ENCODE measurements at places on chromosomes 6 and 20.

DNA sequence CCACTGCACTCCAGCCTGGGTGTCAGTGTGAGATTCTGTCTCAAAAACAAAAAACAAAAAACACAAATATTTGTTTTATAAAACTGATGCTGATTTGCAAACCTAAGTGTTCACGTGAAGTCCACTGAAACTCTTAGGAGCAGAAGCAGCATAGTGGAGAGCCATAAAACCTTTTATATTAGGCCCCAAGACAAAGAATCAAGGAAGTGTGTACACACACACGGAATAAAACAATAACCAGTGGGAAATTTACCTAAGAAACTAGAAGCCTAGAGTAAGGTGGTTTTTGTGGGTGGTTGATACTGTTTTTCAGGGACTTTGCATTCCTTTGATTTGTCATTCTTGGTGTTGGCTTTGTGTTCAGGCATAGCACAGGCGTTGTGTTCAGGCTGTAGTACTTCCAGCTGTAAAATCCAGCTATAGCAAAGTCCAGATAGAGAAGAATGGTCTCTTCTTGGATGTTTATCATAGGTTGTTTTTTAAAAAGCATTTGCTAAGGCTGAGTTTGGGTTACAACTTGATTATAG is 61.3 kb downstream of the ATRN start:
- ATAC-seq: no peak

DNA sequence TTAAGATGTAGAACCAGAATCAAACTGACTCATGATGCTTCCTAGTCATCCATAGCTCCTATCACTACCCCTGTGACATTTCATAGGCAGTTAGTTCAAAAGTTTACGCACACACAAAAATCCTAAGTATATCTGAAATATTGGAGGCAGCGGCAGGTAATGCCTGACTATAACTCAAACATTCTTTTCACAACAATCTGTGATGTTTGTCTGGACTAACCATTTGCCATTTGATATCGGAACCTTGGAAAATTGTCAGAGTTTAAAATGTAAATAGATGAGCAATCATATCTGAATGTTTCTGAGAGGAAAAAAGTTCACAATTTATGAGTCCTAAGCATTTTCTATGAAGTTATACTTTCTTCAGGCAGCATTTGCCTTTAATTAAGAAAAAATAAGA is 1078.2 kb downstream of the EPHA7 start:
- no peak for ATAC-seq

DNA sequence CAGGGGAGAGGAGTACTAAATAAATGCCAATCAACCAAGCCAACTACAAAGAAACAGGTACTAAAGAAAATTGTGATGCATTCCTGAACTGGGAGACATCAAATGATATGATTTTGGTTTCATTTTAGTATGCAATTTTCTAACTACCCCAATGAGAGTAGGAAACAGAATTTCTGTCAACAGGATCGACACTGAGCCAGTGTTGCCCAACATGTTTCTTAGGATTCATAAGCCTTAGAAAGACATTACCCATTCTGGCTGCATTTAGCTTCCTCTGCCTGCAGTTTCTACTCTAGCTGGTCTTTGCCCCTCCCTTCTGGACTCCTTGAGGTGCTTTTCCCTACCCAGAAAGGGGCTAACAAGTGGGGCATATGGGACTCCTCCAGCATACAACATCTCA is 49.8 kb downstream of the KCTD20 start:
- ATAC-seq: peak; percentile 50

- no peak for ATAC-seq
Observed at GRCh38 chr6:166664135-166664534, 37.1 kb upstream of the RPS6KA2 start.

DNA sequence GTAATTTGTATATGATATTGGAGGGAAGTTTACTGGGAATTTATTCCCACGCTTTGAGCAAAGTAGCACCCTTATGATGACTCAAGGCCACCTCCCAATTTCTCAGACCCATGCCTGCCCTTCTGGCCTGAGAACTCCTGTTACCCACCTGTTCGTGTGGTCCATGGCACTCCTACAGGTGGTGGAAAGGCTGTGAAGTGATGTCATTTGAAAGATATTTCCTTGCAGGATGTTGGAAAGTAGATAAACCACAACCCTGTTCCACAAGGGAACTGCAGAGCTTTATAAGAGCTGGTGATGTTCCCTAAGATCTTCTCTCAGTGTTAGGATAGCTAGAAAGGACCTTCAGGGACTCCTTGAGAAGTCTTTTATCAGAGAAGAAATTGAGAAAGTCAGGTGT is 70.5 kb downstream of the ADGRG6 start:
- ATAC-seq: no peak

DNA sequence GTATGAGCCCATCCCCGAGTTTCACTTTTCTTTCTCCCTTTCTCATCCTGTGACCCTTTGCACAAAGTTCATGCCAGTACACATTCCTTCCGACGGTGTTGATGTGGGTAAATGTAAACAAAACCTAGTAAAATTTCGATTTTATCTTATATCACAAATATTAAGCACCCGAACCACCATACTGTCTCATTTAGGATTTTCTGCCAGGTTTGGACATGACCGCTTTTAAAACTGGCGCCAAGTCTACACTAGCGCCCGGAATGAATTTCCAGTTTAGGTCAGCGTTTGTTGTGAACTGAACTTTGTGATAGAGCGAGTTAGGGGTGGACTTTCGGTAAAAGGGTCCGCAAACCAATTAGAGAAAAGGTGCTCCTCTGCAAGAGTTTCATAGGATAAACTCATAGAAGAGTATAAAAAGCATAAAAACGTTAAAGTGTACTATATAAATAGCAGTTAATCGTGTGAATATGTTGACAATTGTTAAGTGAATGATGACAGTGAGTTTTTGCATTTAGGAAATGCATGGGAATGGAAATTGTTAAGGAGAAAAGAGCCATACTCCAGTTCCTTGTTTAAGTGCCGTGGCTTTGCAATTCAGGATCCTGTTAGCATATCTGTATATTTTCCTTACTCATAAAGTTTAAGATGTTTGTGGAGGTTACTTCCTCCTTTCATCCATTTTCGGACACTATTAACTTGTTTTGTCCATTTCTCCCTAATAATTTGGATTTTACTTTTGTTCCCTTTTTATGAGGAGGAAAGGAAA is 937 bp downstream of the AKAP7 start:
- peak; percentile 8 for ATAC-seq

- ATAC-seq: no peak
Observed at GRCh38 chr6:22582417-22583205, 13.2 kb downstream of the HDGFL1 start.

DNA sequence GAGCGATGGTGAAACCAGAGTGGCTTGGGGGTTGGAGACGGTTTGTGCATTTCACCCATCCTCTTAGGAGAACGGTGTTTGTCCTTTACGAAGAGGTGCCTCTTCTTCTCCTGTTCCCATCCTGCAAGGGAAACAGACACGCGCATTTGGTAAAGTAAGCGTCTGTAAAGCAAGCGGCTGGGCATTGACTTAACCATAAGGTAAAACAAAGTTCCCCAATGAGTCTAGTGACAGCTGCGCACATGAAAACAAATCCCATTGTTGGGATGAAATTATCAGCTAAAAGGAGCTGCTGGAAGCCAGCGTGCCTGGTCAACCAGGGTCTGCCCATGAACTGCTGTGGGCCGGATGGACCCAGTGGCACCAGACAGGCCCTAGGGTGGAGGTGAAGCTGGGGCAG is 5.8 kb downstream of the BHLHE23 start:
- ATAC-seq: no peak

Data from esophagus mucosa (tissue), 1 donor.